ENCODE measurements at places on chromosomes 4 and X.

DNA sequence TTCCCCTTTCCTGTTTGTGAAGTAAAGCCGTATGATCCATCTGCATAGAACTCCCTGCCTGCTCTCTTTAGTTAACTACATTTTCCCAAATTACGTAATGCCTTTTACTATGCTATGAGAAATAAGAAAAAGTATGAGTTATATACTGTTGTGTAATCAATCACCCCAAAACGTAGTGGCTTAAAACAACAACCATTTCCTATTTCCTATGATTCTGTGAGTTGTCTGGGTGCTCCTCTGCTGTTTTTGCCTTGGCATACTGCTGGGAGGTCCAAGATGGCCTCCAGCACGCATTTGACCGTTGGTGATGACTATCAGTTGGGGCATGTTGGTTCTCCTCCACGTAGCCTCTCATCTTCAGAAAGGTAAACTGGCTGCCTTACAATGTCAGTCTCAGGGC, 39.8 kb downstream of the BBS12 start:
- no peak for DNase-seq

DNA sequence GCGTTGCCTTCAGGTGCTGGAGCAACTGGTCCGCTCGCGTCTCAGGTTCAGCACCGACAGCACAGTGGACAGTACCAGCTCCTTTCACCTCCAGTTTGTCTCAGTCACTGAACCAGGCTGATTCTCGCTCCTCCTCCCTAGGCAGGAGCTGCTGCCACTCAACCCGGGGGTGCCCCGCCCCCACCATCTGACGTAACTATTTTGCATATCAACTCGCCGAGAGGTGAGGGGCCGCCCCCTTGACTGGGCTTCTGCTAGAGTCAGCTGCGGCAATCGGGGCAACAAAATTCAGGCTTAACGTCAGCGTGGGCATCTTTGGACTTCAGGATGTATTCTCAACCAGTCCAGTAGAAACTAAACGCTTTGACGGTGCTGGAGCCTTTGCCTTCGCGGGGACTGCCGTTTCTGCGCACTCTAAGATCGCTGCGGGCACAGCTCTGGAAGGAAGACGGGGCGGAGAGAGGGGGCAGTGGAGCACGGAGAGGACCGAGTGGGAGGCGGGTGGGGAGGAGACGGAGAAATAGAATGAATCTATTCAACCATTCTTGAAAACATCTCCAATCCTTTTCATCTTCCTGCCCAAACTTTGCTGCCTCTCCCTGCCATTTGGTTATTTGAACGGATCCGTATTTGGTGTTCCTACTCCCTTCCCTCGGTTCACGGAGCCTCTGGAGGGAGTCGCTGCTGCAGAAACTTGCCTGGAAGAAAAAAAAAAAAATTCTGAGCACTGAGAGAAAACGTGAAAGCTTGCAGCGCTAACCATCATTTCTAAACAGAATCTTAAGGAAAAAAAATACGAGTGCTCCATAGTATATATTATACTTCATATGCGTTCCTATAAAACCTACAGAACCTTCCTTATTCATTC, at the start of gene FSTL5:
Gene FSTL5 (minus strand): TSS at position 109 of the 868 bp plus-strand sequence. CDS start 52,604 bp downstream, outside the sequence.
- no peak for DNase-seq

- no peak for DNase-seq
These were observed 2138.2 kb downstream of the PCDH7 start for GRCh38 chr4:32858361-32858760.

GRCh38 chr4:38005637-38006036, 45.4 kb downstream of the PTTG2 start:
- no peak for DNase-seq

GRCh38 chr4:68907245-68907644, 44.4 kb downstream of the UGT2A3 start:
- DNase-seq: no peak

GRCh38 chr4:8909548-8909947, 37.9 kb upstream of the HMX1 start:
- peak; percentile 5 for DNase-seq

DNA sequence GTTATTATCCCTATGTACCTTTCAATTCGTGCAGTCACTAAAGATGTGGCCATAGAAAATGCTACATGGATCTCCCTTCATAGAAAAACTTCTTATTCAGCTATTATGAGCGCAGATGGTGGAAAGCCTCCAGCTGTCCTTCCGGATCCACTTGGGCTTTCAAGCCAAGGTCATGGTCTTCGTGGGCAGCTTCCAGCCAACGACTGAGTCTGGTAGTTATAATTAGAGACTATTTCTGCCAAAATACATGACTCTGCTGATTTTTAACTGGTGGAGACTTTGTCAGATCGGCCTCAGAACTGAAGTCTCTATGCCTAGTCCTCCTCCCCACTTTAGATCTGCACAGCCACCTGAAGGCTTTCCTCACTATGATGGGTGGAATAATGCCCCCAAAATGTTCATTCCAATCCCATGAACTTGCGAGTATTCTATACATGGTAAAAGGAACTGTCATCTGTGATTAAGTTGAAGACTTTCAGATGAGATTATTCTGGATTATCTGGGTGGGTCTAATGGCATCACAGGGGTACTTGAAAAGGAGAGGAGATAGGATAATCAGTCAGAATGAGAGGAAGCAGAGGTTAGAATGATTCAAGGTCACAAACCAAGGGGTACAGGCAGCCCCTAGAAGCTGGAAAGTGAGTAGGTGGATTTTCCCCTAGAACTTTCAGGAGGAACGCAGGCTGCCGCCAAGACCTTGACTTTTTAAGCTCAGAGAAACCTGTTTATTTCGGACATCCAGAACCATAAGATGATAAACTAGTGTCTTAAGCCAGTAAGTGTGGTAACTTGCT, 171.1 kb upstream of the CXCL13 start:
- no peak for DNase-seq

- no peak for DNase-seq
These were observed 654 bp downstream of the ATOH1 start for GRCh38 chr4:93828995-93829819.

- no peak for DNase-seq
These were observed 185.8 kb downstream of the TRAM1L1 start for GRCh38 chr4:116899561-116899960.

- no peak for DNase-seq
These were observed 182.2 kb upstream of the STK26 start for GRCh38 chrX:131840799-131841495.

- DNase-seq: no peak
These were observed 2.9 kb downstream of the OTUD4 start for GRCh38 chr4:145177511-145177905.

DNA sequence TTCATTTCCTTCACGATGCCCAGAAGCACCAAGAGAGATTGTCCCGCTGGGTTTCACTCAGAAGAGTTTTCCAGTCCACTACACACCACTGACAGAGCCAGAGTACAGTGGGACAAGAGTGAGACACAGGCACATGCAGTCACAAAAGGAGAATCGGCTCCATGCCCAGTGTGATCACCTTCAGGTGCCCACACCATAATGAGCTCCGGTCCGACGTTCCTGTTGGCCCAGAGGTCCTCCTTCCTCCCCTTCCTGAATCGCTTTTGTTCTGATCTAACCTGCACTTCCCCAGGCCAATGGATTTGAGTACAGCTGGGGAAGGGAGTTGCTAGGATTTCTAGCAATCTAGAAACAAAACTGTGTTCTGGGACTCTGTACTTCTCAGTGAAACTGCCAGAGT, 4.6 kb upstream of the CHRNA9 start:
- no peak for DNase-seq

DNA sequence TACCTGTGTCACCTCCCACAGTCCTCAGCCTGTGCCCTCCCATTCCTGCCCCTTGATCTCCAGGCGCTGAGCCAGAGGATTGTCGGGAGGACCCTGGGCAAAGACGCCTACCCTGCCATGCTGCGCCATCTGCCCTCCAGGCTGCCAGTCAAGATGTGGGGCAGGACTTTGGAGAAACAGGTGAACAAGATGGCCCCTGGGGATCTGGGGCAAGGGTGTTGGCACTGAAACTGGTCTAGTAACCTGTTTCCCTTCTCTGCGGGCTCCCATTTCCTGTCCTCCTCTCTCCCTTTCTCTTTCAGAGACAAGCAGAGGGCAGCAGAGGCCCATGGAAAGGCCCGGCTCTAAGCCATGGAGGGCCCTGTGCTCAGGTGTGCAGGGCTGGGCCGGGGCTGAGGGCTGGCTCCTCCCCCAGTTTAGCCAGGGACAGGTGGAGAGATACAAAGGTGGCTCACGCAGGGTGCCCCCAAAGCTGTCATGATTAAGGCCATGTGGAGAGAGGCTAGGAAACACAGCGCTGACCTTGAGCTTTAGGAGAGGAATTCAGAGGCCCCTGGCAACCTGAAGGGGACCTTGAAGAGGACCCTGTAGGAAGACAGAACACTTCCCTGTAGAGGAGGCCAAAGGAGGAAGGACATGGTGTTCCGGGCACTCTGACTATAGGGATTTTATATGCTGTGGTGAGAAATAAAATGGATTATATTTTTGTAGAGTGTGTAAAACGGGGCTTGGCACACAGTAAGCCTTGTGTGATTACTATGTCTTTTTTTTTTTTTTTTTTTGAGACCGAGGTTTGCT, at the start of gene GLOD5:
Gene GLOD5 (plus strand): TSS at position 74 of the 798 bp plus-strand sequence. CDS start 44 bp downstream, at position 118.
- DNase-seq: no peak

DNA sequence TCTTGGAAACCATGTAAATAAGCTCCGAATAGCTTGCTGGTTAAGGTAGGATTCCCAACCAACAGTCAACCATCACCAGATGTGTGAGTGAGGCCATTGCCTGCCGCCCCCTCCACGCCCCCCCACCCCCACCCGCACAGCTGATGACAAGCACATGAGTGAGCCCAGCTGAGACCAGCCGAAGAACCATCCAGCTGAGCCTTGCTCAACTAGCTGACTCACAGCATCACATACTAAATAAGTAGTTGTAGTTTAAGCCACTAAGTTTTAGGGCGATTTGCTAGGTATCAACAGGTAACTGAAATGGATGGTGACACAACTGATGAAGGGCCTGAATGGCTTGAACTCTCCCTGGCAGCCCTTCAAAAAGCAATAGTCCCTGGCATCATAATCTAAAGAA, 1.6 kb upstream of the CCDC149 start:
- DNase-seq: no peak

- no peak for DNase-seq
These were observed 329.5 kb downstream of the GRIA2 start for GRCh38 chr4:157550028-157550427.

- DNase-seq: no peak
These were observed 385.7 kb downstream of the FBXW7 start for GRCh38 chr4:152150214-152150613.

DNA sequence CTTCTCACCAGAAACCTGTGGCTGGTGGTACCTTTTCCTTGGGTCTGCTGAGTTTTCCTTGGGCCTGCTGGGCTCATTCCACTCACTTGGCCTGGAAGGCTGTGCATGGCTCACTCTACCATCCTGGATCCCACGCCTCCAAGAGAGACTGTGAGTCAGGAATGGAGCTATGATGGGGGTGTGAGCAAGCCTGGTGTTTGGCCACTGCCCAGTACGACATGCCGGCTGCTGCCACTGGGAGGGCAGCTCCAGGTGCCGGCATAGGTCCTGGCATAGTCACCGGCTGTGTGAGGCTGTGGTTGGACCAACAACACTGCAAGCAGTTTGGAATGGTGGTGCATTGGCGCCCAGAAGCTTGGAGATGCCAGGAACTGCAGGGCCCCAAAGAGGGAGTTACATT, 721.7 kb downstream of the PCDH18 start:
- DNase-seq: no peak

- no peak for DNase-seq
These were observed 194.5 kb upstream of the ARHGEF9 start for GRCh38 chrX:63979480-63979879.

DNA sequence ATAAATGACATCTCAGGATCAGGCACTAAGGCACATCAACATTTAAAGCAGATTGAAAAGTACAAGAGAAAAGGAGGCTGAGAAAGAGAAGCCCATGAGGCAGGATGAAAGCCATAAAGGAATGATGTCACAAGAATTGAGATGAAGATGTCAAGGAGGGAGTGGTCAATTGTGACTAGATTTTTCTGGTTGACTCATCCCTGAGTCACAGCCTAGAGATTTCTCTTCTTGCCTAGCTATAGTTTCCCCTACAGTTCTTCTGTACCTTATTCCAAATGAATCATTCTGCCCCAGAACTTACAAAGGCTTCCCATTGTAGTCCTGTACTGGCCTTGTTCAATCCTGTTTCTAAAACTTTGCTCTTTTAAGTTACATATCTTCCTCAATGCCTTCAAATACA, 3.4 kb upstream of the USP53 start:
- DNase-seq: no peak

GRCh38 chrX:127888767-127889166, 163.4 kb downstream of the ACTRT1 start:
- DNase-seq: no peak

GRCh38 chrX:118510111-118510510, 14.5 kb downstream of the DOCK11 start:
- DNase-seq: no peak

DNA sequence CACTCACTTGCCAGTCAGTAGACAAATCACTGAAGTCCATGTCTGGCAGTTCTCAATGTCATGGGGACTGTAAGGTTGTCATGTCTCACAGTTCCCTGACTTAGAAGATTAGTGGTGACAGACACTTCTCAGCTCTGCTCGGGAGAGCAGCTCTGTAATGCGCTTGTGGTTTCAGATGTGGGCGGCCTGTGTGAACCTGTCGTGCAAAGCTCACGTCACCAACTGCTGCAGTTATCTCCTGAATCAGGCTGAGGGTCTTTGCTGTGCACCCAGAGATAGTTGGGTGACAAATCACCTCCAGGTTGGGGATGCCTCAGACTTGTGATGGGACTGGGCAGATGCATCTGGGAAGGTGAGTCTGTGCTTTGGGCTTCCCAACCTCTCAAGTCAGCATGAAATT, at the start of gene IL9R:
Gene IL9R (plus strand): TSS at position 261 of the 400 bp plus-strand sequence. CDS start 64 bp downstream, at position 325.
- DNase-seq: peak; percentile 21

DNA sequence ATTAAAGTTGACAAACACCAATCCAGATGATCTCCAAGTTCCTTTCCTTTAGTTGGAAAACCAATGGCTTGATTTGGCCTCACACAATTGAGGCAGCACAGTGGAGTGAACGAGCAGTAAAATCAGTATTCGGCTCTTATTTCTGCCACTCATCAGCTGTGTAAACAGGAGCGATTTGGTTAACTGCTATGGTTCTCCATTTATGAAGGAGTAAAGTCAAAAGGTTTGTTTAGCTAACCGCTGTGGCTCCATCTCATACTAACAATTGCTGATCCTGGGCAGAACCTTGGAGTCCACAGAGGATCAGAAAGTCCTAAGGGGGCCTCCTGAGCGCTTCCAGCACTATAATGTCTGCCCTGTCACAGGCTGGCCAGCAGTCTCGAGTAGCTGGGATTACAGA, 54.5 kb upstream of the EXOC1L start:
- no peak for DNase-seq

GRCh38 chr4:122832732-122833131, 6.1 kb downstream of the FGF2 start:
- no peak for DNase-seq

DNA sequence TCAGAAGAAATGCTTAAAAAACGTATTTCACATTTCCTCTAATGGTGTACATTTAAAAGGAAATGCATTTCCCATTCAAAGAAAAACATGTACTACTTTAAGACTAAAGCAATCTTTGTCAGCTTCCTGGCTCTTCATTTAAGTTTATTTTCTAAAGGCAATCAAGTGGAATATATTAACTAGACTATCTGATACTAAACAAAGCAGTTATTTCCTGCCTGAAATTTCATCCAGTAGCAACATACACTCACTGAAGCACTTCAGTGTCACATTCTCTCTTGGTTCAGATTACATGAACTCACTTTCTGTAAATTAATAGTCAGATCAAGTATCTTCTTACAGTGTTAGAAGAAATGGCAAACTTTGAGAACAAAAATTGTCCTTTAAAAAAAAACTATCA, 42.5 kb downstream of the LRBA start:
- no peak for DNase-seq
